ENCODE measurements at places on chromosomes 3 and 15.

GRCh38 chr3:57065588-57065987 is 5.1 kb downstream of the SPATA12 start:
- DNase-seq: no peak

- DNase-seq: no peak
Observed at GRCh38 chr3:16910207-16910606, 25.5 kb downstream of the PLCL2 start.

GRCh38 chr15:43283526-43283925 is 16.8 kb upstream of the TGM5 start:
- DNase-seq: no peak

- no peak for DNase-seq
Observed at GRCh38 chr3:131386429-131387165, 5.0 kb downstream of the NUDT16 start.

- DNase-seq: no peak
Observed at GRCh38 chr3:132682201-132682600, 22.1 kb downstream of the UBA5 start.

DNA sequence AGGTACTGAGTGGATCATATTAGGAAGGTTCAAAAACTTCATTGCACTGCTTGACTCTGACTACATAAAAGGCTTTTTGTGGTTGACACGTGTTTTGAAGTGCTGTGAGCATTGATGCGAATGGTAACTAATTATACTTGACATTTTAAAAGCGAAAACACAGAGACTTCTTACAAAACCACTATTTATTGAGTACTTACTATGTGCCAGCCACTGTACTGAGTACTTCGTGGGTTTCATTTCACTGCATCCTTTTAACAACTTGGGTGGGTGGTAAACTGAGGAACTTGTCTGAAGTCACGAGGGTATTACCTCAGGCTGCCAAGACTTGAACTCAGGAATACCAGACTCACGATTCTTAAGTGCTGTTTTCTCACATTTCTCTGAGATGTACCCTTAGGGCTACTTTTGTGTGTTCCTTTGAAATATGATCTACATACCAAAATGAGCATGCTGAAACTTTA is 45.3 kb upstream of the PPP4R2 start:
- DNase-seq: no peak

DNA sequence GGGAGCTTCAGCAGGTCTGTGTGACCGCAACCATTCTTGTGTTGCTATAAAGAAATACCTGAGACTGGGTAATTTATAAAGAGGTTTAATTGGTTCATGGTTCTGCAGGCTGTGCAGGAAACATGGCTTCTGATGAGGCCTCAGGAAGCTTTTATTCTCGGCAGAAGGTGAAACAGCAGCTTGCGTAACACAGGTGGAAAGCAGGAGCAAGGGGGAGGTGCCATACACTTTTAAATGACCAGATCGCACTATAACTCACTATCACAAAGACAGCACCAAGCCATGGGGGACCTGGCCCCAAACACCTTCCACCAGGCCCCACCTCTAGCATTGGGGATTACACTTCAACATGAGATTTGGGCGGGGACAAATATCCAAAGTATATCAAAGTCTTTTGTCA is 8.3 kb upstream of the CIB2 start:
- no peak for DNase-seq

DNA sequence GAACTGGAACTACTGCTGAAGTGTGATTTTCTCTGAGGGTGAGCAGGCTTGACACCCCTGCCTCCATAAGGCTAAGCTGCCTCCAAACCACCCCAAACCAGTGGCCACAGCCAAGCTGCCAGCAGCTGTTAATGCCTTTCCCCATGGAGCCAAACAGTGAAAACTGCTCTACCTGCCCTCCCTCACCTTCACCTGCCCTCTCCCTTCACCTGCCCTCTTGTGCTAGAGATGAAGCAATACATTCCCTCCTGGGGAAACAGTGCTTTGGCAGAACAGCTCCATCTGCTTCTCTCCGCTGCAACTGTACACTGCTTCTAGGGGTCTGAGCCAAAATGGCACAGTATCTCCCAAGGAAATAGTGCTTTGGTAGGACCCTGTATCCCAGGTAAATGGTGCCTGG is 374.1 kb downstream of the FHIT start:
- no peak for DNase-seq

- DNase-seq: no peak
Observed at GRCh38 chr3:81592101-81592500, 169.3 kb downstream of the GBE1 start.

DNA sequence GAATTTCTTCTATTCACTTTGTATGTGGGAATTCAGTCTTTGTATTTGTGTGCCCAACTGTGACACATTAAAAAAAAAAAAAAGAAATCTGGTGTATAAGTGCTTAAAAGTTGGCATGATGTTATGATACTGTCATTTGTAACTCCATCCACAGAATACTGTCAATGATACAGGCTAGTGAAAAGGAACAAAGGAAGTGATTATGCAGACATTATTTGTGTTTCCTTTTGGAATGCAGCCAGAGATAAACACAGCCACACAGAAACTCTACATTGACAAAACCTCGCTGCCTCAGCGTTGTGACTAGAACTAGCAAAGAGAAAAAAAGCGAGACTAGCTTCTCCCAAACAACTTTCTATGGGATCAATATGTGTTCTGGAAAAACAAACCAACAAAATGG is 519.2 kb upstream of the AGTR1 start:
- DNase-seq: peak; percentile 32

- no peak for DNase-seq
Observed at GRCh38 chr3:102302020-102302419, 132.8 kb upstream of the ZPLD1 start.

DNA sequence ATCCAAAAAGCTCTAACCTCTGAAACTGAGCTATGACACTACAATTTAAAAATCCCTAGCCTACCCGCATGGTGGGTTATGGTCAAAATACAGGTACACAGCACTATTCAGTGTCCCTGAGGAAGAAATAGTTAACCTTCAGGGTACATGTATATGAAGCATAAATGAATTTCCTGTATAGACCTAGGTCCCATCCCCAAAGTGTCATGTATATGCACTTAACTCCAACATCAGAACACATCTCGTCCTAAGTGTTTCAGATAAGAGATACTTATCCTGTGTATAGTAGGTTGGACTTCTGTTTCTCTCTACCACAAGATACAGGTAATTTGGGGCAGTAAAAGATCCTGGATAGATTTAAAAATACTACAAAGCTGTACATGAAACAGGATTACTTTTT is 6.4 kb downstream of the RPL14 start:
- DNase-seq: no peak

- no peak for DNase-seq
Observed at GRCh38 chr3:183378951-183379350, 49.5 kb downstream of the MCF2L2 start.

DNA sequence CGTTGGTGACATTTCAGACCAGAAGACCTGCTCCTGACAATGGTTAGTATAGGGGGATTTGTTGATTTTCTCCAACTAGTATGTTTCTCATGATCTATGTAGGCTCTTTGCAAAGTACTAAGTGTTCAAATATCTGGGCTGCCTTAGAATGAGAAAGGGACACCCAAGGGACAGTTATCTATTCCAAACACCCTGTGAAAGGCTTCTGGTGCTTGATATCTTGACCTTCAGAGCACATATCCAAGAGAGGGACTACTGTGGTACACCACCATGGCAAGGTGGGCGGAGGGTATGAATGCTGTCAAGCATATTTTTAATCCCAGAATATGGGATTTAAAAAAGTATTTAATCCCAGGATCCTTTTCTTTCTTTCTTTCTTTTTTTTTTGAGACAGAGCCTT is 1.1 kb downstream of the FANCD2OS start:
- no peak for DNase-seq

GRCh38 chr3:172625404-172625803 is 85.5 kb downstream of the NCEH1 start:
- DNase-seq: no peak

GRCh38 chr3:150737874-150738679 is 24.9 kb downstream of the SIAH2 start:
- DNase-seq: no peak

- DNase-seq: no peak
Observed at GRCh38 chr15:25635191-25635590, 196.4 kb upstream of the UBE3A start.

GRCh38 chr3:194871143-194871863 is 185.6 kb downstream of the FAM43A start:
- no peak for DNase-seq

DNA sequence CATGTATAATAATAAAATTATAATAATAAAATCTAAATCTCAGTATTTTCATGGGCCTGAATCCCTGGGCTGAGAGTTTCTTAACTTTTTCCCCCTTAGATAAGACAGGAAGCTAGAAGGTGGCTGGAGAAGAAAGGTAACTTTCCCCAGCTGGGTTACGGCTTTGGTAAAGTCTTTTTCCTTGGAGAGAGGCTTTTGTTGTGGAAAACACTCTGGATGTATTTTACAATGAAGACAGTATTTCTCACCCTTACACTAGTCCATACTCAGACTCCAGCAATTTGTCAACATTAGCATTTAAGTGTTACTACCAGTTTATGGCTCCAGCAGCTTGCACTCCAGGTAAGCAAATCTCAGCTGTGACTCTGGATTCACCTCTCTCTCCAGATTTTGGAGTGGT is 34.9 kb downstream of the APH1B start:
- DNase-seq: no peak

DNA sequence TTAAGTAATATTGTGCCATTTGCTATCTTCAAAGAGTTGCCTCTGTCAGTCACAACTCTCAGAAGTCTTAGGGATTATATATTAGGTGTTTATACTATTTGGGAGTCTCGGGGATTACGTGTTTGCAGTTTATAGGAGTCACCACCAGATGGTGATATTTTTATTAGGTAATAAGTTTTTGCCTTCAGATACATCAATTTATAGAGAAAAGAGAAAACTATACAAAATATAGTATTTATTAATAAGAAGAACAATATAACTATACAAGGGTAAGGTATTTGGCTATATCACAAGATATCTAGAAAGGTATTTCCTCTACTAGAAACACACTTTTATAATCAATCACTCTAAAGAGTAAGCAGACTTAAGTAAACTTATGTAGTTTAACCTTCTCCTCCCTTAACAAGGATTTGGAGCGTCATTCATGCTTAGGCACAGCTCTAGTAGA is 10.7 kb upstream of the DHX36 start:
- DNase-seq: no peak

DNA sequence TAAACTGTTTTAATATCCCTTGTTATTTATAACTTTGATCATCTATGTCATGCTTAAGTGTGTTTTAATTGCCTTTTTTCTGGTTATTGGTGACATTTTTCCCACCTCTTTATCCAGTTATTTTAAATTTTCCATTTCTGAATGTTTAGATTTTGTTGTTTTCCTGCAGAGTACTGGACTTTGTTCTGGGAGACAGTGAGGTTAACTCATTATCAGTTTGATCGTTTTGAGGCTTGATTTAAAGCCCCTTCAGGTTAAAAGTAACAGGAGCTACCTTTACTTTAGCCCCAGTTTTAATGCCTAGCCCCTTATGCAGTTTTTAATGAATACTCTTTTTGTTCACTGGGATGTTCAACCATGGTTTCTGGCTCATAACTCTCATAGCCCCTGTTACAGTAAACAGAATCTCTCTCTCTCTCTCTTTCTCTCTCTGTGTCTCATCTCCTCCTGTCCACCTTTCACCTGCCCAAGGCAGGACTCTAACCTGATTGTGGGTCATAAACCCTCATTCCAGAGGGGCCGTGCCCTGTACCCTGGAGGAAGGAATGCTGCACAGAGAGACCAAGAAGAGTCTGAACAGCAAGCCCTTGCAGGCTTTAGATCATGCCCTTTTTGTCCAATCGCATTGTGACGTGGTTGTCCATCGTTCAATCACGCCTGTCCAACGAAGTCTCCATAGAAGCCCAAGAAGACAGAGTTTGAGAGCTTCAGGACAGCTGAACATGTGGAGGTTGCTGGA is 91.8 kb upstream of the WDR72 start:
- DNase-seq: no peak

DNA sequence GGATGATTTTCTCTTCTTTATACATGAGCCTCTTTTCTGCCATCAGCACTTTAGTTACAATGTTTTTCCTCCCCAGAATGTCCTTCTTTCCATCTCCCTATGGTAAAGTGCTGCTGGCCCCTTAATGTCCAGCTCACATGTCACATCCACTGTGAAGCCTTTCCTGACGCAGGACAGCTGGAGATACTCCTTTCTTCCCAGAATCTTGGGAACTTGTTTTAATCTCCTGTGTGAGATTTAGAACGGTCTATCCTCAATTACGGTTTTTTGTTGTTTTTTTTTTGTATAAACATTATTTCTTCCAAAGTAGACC is 147.7 kb upstream of the TSC22D2 start:
- no peak for DNase-seq

DNA sequence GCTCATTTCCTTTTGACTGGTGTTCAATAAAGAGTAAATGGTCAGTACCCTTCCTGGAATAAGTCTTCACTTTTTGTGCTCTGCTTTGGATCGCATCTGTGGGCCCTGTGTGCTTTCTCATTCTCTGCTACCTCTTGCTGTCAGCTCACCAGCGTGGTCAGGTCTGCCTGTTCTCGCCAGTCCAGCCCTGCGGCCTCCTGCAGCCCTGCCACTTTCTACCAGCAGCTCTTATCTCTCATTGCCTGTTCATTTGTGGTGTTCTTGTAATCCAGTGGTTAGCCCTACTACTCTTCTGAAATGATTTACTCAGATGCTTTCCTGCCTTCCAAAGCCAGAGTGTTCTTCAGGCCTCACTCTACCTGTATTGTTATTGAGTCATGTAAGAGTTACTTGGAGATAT is 54.8 kb downstream of the CHCHD6 start:
- no peak for DNase-seq

DNA sequence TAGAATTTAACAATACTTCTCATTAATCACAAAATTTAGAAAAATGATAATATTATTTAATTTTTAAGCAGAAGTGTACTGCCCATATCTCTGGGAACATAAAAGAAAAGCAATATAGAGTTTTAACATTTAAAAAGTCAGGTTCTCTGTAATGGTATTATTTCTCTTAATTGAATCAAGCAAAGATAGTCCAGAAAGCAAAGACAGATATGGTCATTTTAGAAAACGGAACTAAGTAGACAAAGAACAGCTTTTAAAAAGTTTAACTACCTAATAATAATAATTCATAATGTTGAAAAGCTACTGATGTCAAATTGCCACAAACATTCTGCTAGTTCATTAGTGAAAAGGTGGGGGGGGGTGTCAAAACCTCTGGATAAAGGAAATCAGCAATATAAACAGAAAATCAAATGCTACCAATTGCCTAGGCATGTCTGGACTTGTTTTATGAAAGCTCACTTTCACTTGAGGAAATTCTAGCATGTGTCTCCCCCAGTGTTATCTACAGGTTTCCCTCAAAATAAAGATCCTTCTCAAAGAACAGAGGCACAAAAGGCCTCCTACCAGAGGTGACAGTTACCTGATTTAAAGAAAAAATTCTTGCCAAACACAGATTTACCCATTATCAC is 1.7 kb downstream of the ZMAT3 start:
- DNase-seq: no peak

DNA sequence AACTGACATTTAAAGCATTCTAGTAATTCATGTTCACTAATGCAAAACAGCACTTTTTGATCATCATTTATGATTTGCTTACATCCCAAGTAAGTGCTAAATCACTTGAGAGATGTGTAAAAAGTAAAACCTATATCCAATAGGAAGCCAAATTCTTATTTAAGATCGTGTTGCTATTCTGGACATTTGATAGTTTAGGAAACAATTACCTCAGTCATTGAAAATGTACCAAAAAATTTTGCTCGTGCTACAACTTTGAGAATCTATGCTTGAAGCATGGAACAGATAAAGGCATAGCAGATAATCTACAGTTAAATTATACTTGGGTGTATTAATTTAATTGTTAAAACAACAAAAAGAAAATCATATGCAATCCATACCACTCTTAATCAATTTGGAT is 571.6 kb upstream of the NR2F2 start:
- DNase-seq: no peak
